ENCODE measurements at places on chromosomes 3 and 15. TPM values are rescaled to one million over a fixed set of nuclear protein-coding genes. Genes with fewer than 3 reads are reported as not detected.

The CKMT1B gene
- not detected for total RNA-seq

- H3K36me3 ChIP-seq: no peaks in the 10 kb centered on the region
- no peak overlapping the region for H3K27ac ChIP-seq
- DNase-seq: no peak
- H3K27me3 ChIP-seq: peaks cover 3% of the 10 kb centered on the region
- no peak overlapping the region for H3K4me3 ChIP-seq
- H3K4me1 ChIP-seq: no peaks in the 10 kb centered on the region
These were observed 13.3 kb upstream of the RBP1 start for GRCh38 chr3:139552632-139553365.

DNA sequence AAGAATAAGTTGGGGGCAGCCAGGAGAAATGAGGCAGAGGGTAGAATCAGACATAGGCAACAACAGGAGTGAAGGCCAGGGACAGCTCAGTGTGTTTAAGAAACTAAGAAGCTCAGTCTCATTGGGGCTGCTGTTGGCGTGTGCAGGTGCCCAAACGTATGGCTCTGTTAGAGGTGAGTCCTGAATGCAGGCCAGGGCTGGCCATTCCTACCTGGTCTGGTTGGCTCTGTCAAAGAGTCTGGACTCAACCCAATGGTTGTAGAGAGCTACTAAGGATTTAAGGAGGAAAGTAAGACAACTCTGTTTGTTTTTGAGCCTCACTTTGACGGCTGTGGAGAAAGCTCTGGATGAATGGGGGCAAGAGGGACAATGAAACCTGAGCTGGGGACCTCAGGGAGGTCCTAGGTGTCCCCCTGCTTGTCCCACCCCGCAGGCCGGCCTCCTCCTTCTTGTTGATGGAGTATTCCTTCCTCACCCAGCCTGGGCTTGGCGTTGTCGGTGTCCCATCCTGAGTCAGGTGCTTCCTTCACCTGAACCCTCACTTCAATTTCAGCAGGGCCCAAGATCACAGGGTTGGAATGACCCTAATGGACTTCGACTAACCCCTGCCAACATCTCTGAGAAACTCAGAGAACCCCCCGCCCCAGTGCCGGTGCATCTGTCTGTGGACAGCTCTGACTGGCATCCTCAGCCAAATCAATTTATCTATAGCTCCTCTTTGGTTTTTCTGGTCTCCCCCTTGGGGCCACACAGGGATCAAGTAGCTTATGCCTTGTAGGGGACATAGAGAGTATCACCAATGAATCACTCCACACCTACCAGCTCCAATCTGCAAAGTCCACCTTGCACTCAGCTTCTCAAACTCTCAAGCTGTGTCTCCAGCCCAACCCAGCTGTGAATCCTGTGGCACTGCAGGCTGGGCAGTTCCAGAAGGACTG, 8.3 kb downstream of the ITGA11 start:
- no peaks in the 10 kb centered on the region for H3K36me3 ChIP-seq
- H3K4me1 ChIP-seq: no peaks in the 10 kb centered on the region
- H3K27ac ChIP-seq: no peak overlapping the region
- no peak overlapping the region for H3K4me3 ChIP-seq
- peaks cover 1% of the 10 kb centered on the region for H3K27me3 ChIP-seq

GRCh38 chr3:54192026-54192425, 69.7 kb downstream of the CACNA2D3 start:
- H3K4me1 ChIP-seq: no peaks in the 10 kb centered on the region
- H3K36me3 ChIP-seq: no peaks in the 10 kb centered on the region

The GOLGA6A gene
- total RNA-seq: not detected

GRCh38 chr3:142013993-142014392, 135.4 kb downstream of the TFDP2 start:
- no peaks in the 10 kb centered on the region for H3K4me1 ChIP-seq
- H3K27ac ChIP-seq: no peak overlapping the region
- no peak overlapping the region for H3K4me3 ChIP-seq
- no peaks in the 10 kb centered on the region for H3K36me3 ChIP-seq
- H3K27me3 ChIP-seq: no peaks in the 10 kb centered on the region

- H3K36me3 ChIP-seq: peaks cover 28% of the 10 kb centered on the region
- no peaks in the 10 kb centered on the region for H3K4me1 ChIP-seq
These were observed 15.9 kb downstream of the IL17RB start for GRCh38 chr3:53862241-53862640.

GRCh38 chr15:69557707-69558409, 105.2 kb downstream of the RPLP1 start:
- no peak overlapping the region for H3K4me3 ChIP-seq
- no peak for DNase-seq
- no peak overlapping the region for H3K27ac ChIP-seq
- H3K4me1 ChIP-seq: no peaks in the 10 kb centered on the region
